ENCODE measurements at places on chromosomes 5 and 9. TPM values are rescaled to one million over a fixed set of nuclear protein-coding genes. Genes with fewer than 3 reads are reported as not detected.

- no peak for DNase-seq
Observed at GRCh38 chr9:36870960-36871359, 163.1 kb downstream of the PAX5 start.

DNA sequence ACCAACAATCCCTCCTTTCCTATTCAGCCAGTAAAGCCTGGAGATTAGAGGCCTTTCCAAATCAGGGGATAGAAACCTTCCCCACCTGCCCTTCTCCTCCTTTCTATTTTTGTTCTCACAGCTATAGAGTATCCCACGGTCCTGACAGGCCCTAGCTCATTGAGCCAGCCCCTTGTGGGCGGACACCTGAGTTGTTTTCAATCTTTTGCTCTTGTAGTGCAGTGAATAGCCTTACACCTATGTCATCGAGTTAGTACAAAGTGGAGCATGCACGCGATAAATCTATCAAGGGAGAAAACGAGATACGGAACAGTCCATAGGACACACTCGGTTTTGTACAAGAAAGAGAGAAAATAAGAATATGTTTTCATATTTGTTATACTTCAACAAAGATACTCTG, 77.2 kb downstream of the TSPAN17 start:
- DNase-seq, result no peak

DNA sequence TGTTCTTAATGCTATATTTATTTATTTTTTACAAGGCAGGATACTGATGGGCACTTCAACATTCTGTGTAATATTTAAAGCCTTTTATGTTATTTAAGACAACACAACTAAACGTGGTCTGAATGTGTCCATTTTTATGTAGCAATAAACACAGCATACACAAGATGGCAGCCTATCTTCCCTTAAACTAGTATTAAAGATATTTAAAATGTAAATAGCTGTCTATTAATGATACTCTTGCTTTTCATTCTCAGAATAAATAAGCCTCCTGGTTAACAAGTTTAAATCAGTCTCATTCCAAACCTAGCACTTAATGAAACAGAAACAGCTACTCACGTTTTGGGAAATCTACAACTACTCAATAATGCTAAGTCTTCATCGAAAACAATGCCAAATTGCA, 315.7 kb downstream of the MCTP1 start:
- DNase-seq, result no peak

Gene CANX
- total RNA-seq, result 584 TPM

Gene HEMGN
- not detected for total RNA-seq

GRCh38 chr5:126937771-126938170, 92.6 kb downstream of the MARCHF3 start:
- no peak for DNase-seq

GRCh38 chr9:136640171-136641111, 22.3 kb upstream of the EGFL7 start:
- no peak for DNase-seq

Gene SPATA31A3
- total RNA-seq, result not detected

- no peak for DNase-seq
Observed at GRCh38 chr9:130126721-130127433, 45.3 kb upstream of the NCS1 start.

DNA sequence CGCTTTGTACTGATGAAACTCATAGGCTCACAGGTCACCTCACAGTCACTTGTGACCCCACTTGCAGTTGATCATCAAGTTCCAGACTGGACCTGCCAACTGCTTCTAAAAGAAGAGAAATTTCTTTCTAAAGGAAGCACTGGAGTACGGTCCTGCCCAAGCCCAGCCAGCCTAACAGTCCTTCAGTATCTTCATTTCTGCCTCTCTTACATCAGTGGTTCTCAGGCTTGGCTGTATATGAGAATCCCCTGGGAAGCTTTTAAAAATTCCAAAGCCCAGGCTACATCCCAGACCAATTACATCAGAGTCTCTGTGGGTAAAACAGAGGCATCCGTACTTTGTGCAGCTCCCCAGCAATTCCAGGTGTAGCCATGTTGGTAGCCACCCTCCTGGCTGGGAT, 282.1 kb downstream of the NFIB start:
- DNase-seq, result no peak

Gene TICAM2
- 2.8 TPM for total RNA-seq

DNA sequence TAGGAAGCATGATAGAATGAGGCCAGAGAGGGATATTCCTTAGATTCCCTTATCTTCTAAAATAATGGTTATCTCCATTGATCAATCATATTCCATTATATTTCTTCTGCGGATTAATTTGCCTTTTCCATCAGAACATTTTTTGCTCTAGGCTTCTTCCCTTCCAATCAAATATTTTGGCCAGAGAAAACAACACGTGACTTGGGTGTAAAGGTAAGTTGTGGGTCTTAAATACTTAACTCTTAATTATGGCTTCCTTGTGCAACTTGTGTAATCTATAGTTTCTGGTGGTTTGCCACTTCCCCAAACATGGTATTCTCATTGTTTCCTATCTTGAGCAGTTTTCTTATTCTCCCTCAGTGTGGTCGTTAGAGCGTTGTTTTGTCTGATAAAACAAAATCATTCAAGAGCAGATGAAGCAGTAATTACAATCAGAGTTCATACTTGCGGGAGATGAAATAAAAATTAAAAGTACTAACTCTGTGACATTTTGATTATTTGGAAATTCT, 889.3 kb downstream of the MAT2B start:
- DNase-seq, result no peak

Gene ZNF454
- 4.9 TPM for total RNA-seq

DNA sequence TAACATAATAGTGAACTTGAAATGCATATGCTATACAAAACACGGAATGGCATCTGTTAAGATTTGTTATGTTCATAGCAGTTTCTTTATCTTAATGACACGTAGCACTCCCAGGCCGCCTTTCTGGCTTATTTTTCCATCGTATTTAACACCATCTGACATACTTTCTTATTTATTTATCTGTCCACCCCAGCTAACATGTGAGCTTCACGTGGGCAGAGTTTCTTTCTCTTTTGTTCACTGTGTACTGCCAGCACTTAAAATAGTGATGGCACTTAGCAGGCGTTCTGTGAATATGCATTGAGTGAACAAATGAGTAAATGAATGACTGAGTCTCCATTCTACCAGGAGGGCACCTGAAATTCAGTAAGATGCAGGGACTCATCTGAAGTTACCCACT, 29.4 kb upstream of the SYNPO start:
- DNase-seq, result no peak

- no peak for DNase-seq
Observed at GRCh38 chr9:98391406-98391805, 136.0 kb upstream of the TBC1D2 start.

Gene SAPCD2
- 1.6 TPM for total RNA-seq

Gene PLAC8L1
- 1.1 TPM for total RNA-seq

Gene CER1
- not detected for total RNA-seq

Gene GBGT1
- 17.2 TPM for total RNA-seq
